GM12878 (cell line): ENCODE measurements at places on chromosomes 4 and X. TPM values are rescaled to one million over a fixed set of nuclear protein-coding genes. Genes with fewer than 3 reads are reported as not detected.

DNA sequence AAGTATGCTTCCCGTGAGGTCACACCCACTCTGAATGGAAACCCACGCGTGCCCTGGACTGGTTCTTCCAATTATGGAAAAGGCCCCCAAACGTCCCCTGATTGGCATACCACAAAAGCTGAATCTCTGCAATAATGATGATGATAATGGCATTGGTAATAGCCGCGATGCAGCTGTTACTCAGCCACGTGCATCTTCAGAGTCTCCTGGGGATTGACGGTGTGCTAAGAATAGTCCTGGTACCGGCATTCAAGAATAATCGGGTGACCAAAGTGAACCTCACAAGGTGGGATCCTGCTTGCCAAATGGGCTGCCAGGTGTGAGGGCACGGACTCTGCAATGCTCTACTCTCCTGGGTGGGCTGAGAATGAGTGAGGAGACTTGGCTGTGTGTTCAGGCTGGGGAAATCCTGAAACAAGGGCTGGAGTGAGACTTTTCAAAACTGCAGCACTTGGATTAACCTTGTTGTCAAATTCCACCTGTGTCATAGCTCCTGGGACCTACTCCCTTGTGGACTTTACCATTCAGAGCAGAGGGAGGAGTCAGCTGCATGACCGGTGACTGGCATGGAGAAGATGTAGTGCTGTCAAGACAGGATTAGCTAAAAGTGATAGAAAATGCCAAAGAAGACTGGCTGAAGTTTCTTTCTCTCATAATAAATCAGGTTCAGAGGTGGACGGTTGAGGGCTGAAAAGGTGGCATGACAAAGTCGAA, 615.4 kb downstream of the MID1IP1 start:
- H3K27me3 ChIP-seq: no peaks in the 10 kb centered on the region
- H3K4me3 ChIP-seq: no peak overlapping the region
- no peak for DNase-seq

DNA sequence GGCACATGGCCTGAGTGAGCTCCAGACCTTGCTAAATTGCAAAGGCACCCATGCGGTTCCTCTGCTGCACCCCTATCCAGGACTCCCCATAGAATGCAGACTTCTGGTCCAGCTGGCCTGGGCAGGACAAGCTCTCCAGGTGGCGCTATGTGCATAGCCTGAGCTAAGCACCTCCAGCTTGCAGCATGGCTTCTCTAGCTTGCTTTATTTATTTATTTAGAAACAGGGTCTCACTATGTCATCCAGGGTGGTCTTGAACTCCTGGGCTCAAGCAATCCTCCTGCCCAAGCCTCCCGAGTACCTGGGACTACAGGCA, 5.5 kb upstream of the WFS1 start:
- no peaks in the 10 kb centered on the region for H3K36me3 ChIP-seq
- H3K27ac ChIP-seq: no peak overlapping the region
- peaks cover 15% of the 10 kb centered on the region for H3K4me1 ChIP-seq
- H3K27me3 ChIP-seq: no peaks in the 10 kb centered on the region

DNA sequence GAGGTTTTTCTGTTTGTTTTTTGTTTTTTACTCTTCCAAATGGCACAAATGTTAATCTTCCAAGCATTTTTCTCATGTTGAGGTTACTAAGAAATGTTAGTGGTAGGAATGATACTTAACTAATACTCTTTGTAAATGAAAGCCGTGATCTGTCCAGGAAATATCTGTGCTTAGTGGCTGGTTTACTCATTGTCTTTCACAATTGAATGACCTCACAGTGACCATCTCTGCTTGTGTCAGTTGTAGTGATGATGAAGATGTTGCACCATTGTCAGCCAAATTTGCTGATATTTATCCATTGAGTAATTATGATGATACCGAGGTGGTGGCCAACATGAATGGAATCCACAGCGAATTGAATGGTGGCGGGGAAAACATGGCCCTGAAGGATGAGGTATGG, 93.5 kb downstream of the TNIP2 start:
- H3K4me3 ChIP-seq: no peak overlapping the region
- H3K4me1 ChIP-seq: peaks cover 8% of the 10 kb centered on the region; the same call in 1 of the 2 replicates
- H3K36me3 ChIP-seq: peaks cover 36% of the 10 kb centered on the region
- H3K27me3 ChIP-seq: no peaks in the 10 kb centered on the region
- no peak for DNase-seq
- H3K27ac ChIP-seq: no peak overlapping the region

DNA sequence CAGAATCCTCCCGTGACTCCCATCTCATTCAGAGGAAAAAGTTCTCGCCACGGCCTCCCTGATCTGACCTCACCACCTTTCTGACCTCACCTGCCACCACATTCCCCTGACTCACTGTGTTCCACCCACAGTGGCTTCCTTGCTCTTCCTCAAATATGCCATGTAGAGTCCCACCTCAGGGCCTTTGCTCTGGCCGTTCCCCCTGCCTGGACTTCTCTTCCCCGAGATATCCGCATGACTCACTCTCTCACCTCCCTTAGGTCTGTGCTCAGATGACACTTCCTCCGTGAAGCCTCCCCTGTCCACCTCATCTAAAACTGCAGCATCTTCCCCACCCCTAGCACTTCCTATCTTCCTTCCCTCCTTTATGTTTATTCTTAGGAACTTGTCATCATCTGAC, 7.2 kb upstream of the TSPYL2 start:
- no peak overlapping the region for H3K27ac ChIP-seq
- H3K4me3 ChIP-seq: no peak overlapping the region
- no peak for DNase-seq
- H3K27me3 ChIP-seq: no peaks in the 10 kb centered on the region
- no peaks in the 10 kb centered on the region for H3K4me1 ChIP-seq
- no peaks in the 10 kb centered on the region for H3K36me3 ChIP-seq

DNAAF6 gene
- total RNA-seq: not detected in 2 replicates

- H3K36me3 ChIP-seq: peaks cover 4% of the 10 kb centered on the region
- no peaks in the 10 kb centered on the region for H3K27me3 ChIP-seq
- H3K4me1 ChIP-seq: peaks cover 38% of the 10 kb centered on the region
- no peak for DNase-seq
Measured at GRCh38 chr4:675980-676870, 1.9 kb downstream of the MYL5 start.

DNA sequence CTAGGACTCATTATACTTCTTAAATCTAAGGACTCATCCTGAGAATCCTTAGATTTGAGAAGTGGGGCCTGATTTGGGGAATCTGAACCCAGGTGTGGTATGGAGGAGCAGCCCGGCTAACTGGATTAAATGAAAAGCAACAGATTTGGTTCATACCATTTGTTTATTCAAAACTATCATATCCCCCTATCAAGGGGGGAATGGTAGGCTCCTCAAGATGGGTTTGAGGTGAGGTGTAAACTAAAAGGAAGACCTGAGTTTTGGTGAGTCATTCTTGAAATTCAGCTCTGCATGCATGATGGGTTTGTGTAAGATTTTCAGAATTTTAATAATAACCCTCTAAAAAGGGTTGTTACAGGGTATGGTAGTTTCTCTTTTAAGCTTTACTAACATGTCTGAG, 53.4 kb downstream of the CASP6 start:
- no peaks in the 10 kb centered on the region for H3K36me3 ChIP-seq
- peaks cover 28% of the 10 kb centered on the region for H3K4me1 ChIP-seq
- peak; percentile 56 for DNase-seq
- peak overlapping the region; percentile 58 for H3K27ac ChIP-seq
- no peaks in the 10 kb centered on the region for H3K27me3 ChIP-seq
- H3K4me3 ChIP-seq: peak overlapping the region; percentile 13; the same call in 1 of the 2 replicates

DNA sequence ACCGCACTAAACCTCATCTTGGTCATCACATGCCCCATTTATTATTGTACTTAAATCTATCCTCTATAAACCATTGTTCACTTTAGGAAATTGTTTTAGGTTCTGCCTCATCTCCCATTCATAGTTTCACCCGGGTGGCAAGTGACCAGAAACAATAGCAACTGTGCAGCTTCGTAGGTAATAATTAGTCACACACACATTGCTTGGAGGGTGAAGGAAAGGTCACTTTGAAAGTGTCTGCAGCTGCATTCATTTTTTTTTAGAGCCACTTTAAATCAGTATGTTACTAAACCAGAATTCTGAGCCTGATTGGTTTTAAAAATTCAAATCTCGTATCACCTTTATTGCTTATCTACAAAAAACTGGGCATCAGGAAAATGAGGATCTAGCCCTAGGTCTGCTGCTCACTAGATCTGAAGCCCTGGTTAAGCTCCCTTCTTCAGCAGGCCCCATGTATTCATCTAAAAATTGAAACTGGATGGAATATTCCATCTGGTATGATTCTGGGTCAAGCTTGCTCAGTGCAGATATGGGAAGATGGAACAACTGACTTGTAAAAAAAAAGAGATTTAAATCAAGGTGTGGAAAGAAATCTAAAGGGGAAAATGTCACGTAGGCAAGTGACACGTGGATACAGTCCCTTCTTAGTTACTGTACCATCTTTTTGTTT, 62.4 kb downstream of the LIMCH1 start:
- no peaks in the 10 kb centered on the region for H3K4me1 ChIP-seq
- H3K27me3 ChIP-seq: no peaks in the 10 kb centered on the region; the same call in 1 of the 2 replicates
- H3K4me3 ChIP-seq: no peak overlapping the region

DNA sequence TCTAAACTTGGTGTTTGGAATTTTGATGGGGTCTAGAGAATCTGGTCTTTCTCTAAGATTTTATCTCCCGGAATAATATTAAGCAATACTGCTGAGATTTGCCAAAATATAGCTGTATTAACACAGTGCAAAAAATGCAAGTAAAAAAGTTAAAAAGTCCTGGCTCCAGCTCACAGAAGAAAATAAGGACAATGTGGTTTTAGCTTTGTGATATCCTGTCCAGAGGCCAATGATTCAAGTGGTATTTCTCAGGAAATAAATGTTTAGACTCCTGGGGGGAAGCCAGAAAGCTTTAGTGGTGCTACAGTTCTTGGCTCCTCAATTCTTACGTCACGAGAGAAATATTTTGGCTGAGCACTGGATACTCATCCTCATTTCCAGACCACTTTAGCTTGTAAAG, 40.9 kb upstream of the IL13RA2 start:
- H3K4me1 ChIP-seq: no peaks in the 10 kb centered on the region
- DNase-seq: no peak
- no peaks in the 10 kb centered on the region for H3K36me3 ChIP-seq
- no peak overlapping the region for H3K27ac ChIP-seq
- H3K27me3 ChIP-seq: no peaks in the 10 kb centered on the region
- H3K4me3 ChIP-seq: no peak overlapping the region

DNA sequence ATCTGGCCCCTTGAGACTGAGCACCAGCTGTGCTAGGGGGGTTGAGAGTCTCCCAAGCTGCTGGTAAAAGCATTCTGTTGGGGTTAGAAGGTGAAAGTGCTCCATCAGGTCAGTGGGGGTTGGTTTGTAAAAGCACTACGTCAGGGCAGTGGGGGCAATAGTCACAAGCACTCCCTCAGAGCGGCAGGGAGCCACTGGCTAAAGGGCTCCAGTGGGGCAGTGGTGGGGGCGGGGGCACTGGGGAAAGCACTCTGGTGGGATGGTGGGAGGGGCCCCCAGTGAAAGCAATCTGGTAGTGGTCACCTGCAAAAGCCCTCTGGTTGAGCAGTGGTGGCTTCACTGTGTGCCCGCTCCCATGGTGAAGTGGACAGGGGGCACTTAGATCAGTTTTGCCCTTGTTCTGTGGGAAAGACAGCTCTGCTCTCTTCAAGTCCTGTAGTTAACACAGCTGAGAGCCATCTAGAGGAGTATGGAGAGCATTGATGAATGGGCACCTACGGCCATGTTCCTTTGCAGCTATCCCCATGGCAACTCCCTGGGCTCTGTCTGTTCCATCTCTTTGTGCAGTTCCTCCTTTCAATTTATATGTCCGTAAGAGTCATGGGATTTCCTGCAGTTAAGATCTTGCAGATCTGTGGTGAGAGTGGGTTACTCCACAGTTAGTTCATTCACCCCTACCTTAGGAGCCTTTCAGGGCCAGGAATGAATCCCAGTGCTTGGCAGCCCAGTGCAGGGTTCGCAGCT, 106.4 kb downstream of the SH3BGRL start:
- no peaks in the 10 kb centered on the region for H3K4me1 ChIP-seq
- H3K36me3 ChIP-seq: no peaks in the 10 kb centered on the region
- H3K4me3 ChIP-seq: no peak overlapping the region
- no peaks in the 10 kb centered on the region for H3K27me3 ChIP-seq

DNA sequence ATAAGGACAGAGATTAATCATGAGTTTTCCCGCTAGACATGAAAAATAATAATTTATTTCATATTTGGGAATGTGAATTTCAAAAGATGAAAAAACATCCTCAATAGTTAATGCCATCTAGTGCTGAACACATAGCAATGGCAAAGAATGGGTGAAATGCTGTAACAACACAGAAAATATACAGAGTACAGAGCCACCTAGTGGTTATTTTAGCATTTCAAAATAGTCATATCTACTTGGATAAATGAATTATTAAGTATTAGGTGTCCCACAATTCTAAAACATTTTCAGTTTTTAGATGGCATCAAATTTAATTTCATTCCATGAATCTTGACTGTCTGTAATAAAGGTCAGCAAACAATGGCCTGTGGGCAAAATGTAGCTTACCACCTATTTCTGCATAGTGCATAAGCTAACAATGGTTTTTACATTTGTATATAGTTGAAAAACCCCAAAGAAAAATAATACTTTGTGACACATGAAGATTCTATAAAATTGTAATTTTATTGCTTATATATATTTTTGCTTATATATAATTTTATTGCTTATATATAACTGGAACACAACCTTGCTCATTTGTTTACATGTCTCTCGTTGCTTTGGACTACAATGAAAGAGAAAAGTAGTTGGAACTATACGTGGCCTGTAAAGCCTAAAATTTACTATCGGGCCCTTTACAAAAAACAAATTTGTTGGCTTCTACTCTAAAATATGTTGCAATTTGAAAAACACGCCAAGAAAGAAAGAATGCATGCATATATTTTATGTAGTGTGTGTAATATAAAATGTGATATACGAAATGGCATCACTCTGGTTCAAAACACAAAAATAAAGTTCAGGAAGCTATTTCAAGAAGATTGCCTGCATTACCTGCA, 99.1 kb upstream of the FAM47C start:
- no peak overlapping the region for H3K27ac ChIP-seq
- H3K36me3 ChIP-seq: no peaks in the 10 kb centered on the region
- H3K4me3 ChIP-seq: no peak overlapping the region
- DNase-seq: peak; percentile 1
- no peaks in the 10 kb centered on the region for H3K4me1 ChIP-seq

- H3K36me3 ChIP-seq: no peaks in the 10 kb centered on the region
- no peak overlapping the region for H3K27ac ChIP-seq
- DNase-seq: no peak
- H3K27me3 ChIP-seq: peaks cover 18% of the 10 kb centered on the region
- H3K4me1 ChIP-seq: no peaks in the 10 kb centered on the region
Measured at GRCh38 chr4:133150486-133151340, 1.6 kb downstream of the PCDH10 start.

SPANXB1 gene
- not detected in 2 replicates for total RNA-seq
